H9 (cell line): ENCODE measurements at places on chromosomes 5 and 9. TPM values are rescaled to one million over a fixed set of nuclear protein-coding genes. Genes with fewer than 3 reads are reported as not detected.

DNA sequence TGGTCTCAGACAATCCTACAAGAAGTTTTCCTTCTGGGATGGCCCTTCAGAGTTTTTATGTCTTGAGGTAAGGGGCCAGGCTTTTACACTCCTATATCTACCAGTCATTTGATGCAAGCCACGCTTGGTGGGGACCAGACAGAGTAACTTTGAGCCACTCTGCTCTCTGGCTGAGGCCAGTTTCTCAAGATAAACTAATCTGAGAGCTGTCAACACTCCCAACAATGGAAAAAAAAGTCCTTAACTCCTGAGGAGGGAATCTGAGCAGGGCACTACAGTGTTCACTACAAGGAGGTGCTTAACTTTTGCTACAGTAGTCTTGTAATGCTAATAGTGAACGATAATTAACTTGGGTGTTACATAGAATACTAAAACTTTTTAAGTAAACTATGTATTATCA lies 62.7 kb downstream of the MRPS30 start:
- no peak overlapping the region for H3K27ac ChIP-seq
- H3K36me3 ChIP-seq = no peaks in the 10 kb centered on the region
- no peaks in the 10 kb centered on the region for H3K27me3 ChIP-seq
- no peak for DNase-seq

DNA sequence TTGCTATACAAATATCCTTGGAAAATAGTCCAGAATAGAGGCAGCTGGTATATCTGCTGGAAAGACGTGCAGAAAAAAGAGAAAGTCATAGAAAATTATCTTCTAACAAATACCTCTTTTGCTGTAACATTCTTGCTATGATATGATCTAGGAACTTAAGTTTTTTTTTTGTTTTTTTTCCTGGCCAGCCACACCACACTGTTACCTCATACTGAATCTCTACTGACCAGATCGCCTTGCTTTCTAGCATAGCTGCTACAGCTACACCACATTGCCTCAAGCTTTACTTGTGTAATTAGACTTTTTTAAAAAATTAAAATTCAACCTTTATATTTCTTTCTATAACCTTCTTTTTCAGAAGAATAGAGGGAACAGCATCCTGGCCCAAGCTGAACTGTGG lies 142.2 kb upstream of the PRLR start:
- no peak overlapping the region for H3K4me3 ChIP-seq
- no peaks in the 10 kb centered on the region for H3K27me3 ChIP-seq
- no peaks in the 10 kb centered on the region for H3K4me1 ChIP-seq
- no peak overlapping the region for H3K27ac ChIP-seq
- no peak for DNase-seq
- no peaks in the 10 kb centered on the region for H3K36me3 ChIP-seq

DNA sequence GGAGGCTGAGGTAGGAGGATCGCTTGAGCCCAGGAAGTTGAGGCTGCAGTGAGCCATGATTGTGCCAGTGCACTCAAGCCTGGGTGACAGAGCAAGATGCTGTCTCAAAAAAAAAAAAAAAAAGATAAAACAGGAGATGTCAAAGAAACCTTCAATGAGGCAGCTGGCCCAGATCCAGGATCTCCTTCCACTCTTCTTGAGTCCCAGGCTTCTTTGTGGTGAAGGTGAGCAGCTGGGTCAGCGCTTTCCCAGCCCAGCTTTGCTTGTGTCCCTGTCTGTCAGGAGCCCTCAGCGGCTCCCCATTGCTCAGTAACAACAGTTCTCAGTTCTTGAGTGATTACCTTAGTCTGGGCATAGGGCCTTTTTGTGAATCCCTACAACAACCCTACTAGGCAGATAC lies 69.4 kb upstream of the PSD2 start:
- no peaks in the 10 kb centered on the region for H3K27me3 ChIP-seq
- no peaks in the 10 kb centered on the region for H3K4me1 ChIP-seq
- H3K27ac ChIP-seq = no peak overlapping the region
- no peak for DNase-seq
- no peak overlapping the region for H3K4me3 ChIP-seq

- H3K27ac ChIP-seq = no peak overlapping the region
- H3K36me3 ChIP-seq = no peaks in the 10 kb centered on the region
- no peaks in the 10 kb centered on the region for H3K27me3 ChIP-seq
- H3K4me1 ChIP-seq = no peaks in the 10 kb centered on the region; the same call in 1 of the 2 replicates
Measured at GRCh38 chr9:87180841-87181240, 233.5 kb upstream of the GAS1 start.

DNA sequence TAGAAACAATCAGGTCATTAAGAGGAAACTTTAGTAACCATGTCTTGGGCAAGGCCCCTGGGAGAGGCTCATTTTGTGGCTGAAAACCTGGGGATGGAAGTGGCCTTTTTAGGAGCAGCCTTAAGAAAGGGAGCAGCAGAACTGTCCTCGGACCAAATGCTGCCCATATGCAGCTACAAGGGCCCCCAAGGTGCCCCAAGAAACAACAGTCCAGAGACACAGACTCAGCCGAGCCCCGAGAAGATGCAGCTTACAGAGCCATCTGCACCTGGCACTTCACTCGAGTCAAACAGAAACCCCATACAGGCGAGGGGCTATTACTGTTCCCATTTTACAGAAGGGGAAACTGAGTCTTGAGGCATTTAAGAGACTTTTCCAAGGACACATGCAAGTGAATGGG lies 58.0 kb downstream of the COL23A1 start:
- no peak for DNase-seq
- H3K36me3 ChIP-seq = no peaks in the 10 kb centered on the region
- H3K4me1 ChIP-seq = no peaks in the 10 kb centered on the region

DNA sequence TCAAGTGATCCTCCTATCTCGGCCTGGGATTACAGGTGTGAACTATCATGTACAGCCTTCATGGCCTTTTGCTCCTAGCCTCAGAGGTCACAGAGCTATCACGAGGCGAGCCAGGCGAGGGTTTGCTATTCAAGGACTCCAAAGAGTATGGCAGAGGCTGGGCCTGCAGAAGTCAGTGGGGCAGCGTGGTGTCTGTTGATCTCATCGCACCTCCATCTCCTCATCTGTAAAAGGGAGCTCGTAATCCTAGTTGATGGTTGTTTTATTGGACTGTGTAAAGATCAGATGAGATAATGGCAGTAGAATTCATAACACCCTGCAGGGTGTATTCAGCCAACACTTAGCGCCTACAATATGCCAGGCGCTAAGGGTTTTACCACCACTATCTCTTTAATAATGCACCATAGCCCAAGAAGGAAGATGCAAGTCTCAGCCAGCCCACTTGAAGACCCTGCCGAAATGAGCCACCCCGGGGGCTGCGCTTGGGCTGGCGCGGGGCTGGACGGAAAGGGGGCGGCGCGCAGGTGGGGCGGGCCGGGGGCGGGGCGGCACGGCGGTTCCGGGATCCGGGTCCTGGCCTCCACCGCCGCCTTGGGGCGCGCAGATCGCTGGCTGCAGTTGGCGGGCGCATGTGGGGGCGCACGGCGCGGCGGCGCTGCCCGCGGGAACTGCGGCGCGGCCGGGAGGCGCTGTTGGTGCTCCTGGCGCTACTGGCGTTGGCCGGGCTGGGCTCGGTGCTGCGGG lies at the start of gene GALNT12:
TSS of gene GALNT12 (plus strand) at position 601 of the 744 bp plus-strand sequence. CDS start at position 630, 29 bp downstream.
- no peaks in the 10 kb centered on the region; the same call in 1 of the 2 replicates for H3K4me1 ChIP-seq
- H3K4me3 ChIP-seq = peak within 1 kb of the TSS; percentile 87
- H3K27ac ChIP-seq = no peak within 1 kb of the TSS

DNA sequence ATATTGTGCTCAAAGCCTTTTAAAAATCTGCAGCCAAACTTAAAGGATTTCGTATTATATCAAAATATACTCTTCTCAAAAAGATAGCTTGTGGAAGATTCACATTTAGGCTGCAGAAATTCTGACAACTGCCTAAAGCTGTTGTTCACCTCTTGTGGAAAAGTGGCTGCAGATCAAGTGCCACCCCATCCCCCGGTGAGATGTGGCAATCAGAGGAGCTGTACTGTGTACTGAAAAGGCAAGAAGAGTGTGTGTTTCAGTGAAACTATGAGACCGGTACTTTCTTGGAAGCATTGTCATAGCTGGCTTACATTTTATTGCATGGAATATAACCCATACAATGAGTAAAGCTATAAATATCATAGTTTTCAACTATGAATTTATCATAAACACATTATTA lies 64.3 kb downstream of the CDH18 start:
- H3K36me3 ChIP-seq = no peaks in the 10 kb centered on the region
- H3K4me3 ChIP-seq = no peak overlapping the region
- DNase-seq = no peak
- no peaks in the 10 kb centered on the region for H3K27me3 ChIP-seq

- H3K36me3 ChIP-seq = no peaks in the 10 kb centered on the region
- no peaks in the 10 kb centered on the region; the same call in 1 of the 2 replicates for H3K4me1 ChIP-seq
- DNase-seq = no peak
- no peak overlapping the region for H3K27ac ChIP-seq
Measured at GRCh38 chr9:132486706-132487350, 76.8 kb downstream of the CFAP77 start.

- H3K27me3 ChIP-seq = no peaks in the 10 kb centered on the region
- H3K4me3 ChIP-seq = no peak overlapping the region
- H3K36me3 ChIP-seq = no peaks in the 10 kb centered on the region
- no peak for DNase-seq
Measured at GRCh38 chr5:68239487-68239886, 23.9 kb downstream of the PIK3R1 start.

- no peaks in the 10 kb centered on the region for H3K36me3 ChIP-seq
- H3K4me3 ChIP-seq = no peak overlapping the region
- no peaks in the 10 kb centered on the region for H3K27me3 ChIP-seq
- H3K4me1 ChIP-seq = no peaks in the 10 kb centered on the region; the same call in 1 of the 2 replicates
Measured at GRCh38 chr5:58970766-58971165, 387.9 kb downstream of the RAB3C start.

- H3K27me3 ChIP-seq = no peaks in the 10 kb centered on the region
- H3K27ac ChIP-seq = no peak overlapping the region
- H3K36me3 ChIP-seq = peaks cover 72% of the 10 kb centered on the region
- no peak for DNase-seq
- no peak overlapping the region for H3K4me3 ChIP-seq
Measured at GRCh38 chr9:120398286-120398685, 181.7 kb downstream of the CDK5RAP2 start.

DNA sequence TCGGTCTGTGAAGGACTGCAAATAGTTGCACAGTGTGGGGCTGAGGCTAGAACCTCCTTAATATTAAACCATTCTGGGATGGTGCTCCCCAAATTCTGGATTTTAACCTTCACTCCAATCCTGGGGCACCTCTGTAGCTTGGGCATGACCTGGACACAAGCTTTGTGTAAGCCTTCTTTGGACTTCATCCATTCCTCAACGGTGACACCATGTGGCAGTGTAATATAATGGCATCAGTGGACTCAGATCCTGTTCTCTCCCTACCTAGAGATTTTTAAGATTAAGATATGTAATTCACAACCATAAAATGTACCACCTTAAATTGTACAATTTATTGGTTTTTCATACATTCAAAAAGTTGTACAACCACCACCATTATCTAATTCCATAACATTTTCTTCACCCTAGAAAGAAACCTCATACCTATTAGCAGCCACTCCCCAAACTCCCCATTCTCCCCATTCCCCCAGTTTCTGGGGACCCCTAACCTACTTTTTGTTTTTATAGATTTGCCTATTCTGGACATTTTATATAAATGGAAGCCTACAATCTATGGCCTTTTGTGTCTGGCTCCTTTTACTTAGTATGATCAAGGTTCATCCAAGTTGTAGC lies 4.8 kb upstream of the PLGRKT start:
- H3K4me1 ChIP-seq = no peaks in the 10 kb centered on the region
- no peak for DNase-seq
- H3K27ac ChIP-seq = no peak overlapping the region

DNA sequence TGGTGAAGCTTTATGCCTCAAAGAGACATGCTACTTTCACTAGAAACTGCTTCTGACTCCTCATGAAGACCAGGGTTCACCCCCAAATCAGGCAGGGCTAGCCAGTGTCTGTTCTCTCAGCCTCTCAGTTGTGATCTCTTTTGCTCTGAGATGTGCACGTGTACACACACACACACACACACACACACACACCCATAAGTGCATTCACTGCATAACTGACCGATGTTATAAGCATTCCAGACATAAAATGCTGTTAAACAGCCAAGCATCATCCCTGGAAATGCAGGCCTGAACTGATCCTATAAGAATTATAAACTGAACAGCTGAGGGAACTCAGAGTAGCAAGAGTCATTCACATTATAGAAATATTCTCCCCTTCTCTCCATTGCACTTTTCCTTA lies 85.0 kb downstream of the FSTL4 start:
- H3K4me3 ChIP-seq = no peak overlapping the region
- no peaks in the 10 kb centered on the region for H3K27me3 ChIP-seq
- H3K4me1 ChIP-seq = no peaks in the 10 kb centered on the region; the same call in 1 of the 2 replicates
- DNase-seq = no peak
- H3K36me3 ChIP-seq = no peaks in the 10 kb centered on the region

DNA sequence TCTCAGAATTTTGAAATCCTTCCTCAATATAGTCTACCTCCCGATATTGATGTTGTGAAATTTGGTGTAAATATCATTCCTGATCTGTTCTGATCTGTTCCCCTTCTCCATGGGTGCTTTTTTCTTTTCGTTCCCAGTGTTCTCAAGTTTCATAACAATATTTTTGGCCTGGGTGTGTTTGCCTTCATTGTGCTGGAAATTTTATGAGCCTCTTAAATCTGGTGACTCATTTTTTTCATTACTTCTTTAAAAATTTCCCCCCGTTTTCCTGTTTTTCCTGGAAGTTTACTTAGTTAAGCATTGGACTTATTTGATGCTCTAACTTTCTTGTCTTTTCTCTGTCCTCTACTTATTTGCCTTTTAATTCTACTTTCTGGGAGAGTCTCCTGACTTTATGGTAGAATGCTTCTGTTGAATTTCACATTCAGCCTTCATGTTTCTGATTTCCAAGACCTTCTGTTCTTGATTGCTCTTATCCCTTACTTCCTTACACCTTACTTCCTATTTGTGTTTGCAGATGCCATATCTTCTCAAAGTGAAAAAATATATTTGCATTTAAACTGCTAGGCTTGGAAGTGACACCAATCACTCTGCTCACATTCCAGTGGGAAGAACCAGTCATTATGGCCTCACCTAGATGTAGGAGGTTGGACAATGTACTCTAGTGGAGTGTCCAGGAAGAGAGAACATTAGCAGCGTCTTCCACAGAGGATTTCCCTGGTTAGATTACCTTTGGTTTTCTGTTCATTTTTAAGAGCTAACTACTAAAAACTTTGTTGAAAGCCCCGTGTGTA lies 441.9 kb downstream of the ARHGEF28 start:
- no peak overlapping the region for H3K4me3 ChIP-seq
- H3K36me3 ChIP-seq = no peaks in the 10 kb centered on the region
- no peaks in the 10 kb centered on the region for H3K27me3 ChIP-seq
- no peak for DNase-seq

DNA sequence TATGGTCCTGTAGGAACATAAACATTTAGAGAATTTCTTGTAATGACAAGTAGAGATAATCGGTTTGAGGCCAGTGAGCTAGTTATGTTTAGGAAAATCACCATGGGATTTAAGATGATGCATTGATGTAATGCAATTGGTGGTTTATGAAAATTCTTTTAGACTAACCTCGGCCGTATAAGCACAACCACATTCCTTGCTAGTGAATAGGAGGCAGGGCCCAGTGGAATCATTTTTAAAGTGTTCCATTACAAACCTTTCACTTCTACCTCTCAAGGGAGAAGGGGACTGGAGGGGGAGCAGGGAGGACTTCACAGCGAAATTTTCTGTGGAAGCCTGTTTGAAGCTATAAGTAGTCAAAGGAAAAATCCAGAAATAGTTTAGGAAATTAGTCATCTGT lies 71.8 kb upstream of the NFIL3 start:
- H3K4me3 ChIP-seq = no peak overlapping the region
- no peak overlapping the region for H3K27ac ChIP-seq
- no peaks in the 10 kb centered on the region for H3K36me3 ChIP-seq
- DNase-seq = no peak
- H3K4me1 ChIP-seq = no peaks in the 10 kb centered on the region; the same call in 1 of the 2 replicates

RPS14 gene
- 2,533 and 2,603 TPM in 2 replicates for total RNA-seq

ACTBL2 gene
- total RNA-seq = not detected in 2 replicates

ZNF462 gene
- 159 and 164 TPM in 2 replicates for total RNA-seq

TMEM252 gene
- total RNA-seq = not detected in 2 replicates

LPCAT1 gene
- 222 and 231 TPM in 2 replicates for total RNA-seq

RAPGEF6 gene
- total RNA-seq = 19.7 and 23.2 TPM in 2 replicates

FOXD4L6 gene
- 0.13 TPM in 1 of 2 replicates, not detected in the other for total RNA-seq

SPATA31E1 gene
- 0.07 and 0.09 TPM in 2 replicates for total RNA-seq

GRXCR2 gene
- not detected in 2 replicates for total RNA-seq
